ENCODE measurements at places on chromosomes 1 and 21.

DNA sequence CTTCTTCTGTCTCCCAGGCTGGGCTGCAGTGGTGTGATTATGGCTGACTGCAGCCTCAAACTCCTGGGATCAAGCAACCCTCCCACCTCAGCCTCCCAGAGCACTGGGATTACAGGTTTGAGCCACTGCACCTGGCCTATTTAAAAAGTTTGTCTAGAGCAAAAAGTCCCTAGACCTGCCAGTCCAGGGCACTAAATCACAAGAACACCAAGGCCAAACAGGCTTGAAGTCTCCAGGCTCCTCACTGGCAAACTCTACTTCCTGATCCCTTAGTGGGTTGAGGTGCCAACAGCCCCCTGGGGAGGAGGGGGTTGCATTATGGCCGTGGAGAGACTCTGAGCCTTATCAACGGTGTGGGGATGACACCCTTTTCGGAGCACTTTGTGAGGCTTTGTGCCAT, 76.0 kb downstream of the CLIC6 start:
- DNase-seq: no peak

- DNase-seq: peak; percentile 23
Measured at GRCh38 chr1:239909898-239910297, 181.8 kb upstream of the FMN2 start.

DNA sequence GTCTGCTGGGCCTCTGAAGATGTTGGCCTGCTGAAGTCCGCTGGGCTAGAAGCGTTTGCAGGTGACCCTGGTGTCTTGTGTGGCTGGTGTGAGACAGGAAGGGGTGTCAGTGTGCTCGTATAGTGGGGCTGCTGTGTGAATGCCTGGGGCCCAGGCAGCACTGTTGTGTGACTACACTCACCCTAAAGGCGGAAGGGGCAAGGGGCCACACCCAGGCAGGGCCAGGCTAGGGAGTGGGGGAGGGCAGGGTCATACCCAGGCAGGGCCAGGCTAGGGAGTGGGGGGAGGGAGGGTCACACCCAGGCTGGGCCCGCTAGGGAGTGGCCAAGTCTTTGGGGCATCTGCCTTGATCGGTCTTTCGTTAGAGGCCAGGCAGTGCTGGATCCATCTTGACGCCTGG, 25.0 kb downstream of the PDXK start:
- DNase-seq: no peak

- DNase-seq: peak; percentile 55
Measured at GRCh38 chr1:160284220-160284781, 632 bp downstream of the PEX19 start.

GRCh38 chr1:99627615-99628014, 18.3 kb upstream of the PALMD start:
- DNase-seq: no peak

GRCh38 chr1:62250126-62250726, 55.6 kb downstream of the L1TD1 start:
- DNase-seq: no peak

DNA sequence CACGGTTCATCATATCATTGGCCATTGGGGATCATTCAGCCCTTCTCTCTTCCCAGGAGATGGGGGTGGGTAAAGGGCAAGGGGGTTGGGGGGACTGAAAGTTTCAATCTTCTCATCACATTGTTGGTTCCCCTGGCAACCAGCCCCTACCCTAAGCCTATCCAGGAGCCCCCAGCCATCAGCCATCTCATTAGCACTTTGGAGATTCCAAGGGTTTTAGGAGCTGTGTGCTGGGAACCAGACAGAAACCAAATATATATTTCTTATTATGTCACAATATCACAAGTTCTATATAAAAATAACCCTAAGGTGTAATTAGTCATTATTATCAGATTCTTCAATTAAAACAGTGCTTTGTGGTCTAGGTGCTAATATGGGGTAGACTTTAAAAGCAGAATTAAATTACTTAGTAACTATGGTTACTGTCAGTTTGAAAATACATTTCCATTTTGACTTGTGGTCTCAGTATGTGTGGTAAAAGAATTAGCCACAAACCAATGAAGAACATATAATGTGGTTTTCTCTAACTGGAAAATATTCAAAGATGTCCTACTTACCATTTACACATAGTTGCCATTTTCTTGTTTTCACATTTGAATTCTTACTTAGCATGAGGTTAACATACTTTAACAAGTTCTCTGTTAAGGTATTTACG, 28.1 kb downstream of the IL23R start:
- no peak for DNase-seq

All from tongue (tissue), 3 donors.